Testis (tissue), 5 donors: ENCODE measurements at places on chromosomes 5 and 9. TPM values are rescaled to one million over a fixed set of nuclear protein-coding genes. Genes with fewer than 3 reads are reported as not detected.
A peak's percentile ranks its signal among the peaks of the same experiment; 100 is the strongest.

DNA sequence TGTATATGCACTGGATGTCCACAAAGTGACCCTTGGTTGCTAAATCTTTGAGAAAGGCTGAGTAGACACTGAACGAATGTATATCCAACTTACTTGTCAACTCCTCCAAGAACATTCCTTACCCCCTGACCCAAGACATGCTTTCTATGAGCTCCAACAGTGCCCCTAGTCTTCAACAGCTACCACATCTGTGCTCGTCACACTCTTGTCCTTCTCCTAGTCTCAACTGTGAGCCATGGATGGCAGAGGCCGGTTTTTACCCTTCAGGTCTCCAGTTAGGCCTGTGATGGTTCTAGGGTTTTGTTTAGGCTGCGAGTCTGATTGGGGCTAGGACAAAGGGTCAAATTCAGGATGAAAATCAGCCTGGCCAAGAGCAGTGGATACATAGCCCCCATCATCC, 19.0 kb upstream of the GPX3 start:
- no peaks in the 10 kb centered on the region for H3K36me3 ChIP-seq
- H3K27me3 ChIP-seq: no peaks in the 10 kb centered on the region
- no peak overlapping the region for H3K27ac ChIP-seq
- DNase-seq: no peak
- peaks cover 22% of the 10 kb centered on the region for H3K4me1 ChIP-seq
- H3K4me3 ChIP-seq: no peak overlapping the region

DNA sequence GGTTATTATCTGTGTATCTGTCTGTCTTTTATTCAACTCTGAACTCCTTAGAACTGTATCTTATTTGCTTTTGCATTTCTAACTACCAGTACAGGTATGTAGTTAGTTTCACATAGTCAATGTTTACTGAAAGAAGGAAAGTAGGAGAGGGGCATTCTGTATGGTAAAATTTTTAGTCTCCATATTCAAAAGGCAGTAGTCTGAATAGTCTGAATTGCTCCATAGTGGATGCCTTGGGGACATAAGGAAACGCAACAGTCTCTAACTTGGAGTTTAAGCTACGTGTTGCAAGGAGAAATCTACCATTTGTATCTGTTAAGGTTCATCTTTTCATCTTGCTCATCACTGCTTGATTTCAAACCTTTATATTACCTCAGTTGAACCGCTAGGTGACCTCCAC, 26.2 kb downstream of the RASGRF2 start:
- no peaks in the 10 kb centered on the region for H3K36me3 ChIP-seq
- H3K27ac ChIP-seq: no peak overlapping the region
- H3K4me3 ChIP-seq: no peak overlapping the region
- H3K27me3 ChIP-seq: no peaks in the 10 kb centered on the region
- no peak for DNase-seq

DNA sequence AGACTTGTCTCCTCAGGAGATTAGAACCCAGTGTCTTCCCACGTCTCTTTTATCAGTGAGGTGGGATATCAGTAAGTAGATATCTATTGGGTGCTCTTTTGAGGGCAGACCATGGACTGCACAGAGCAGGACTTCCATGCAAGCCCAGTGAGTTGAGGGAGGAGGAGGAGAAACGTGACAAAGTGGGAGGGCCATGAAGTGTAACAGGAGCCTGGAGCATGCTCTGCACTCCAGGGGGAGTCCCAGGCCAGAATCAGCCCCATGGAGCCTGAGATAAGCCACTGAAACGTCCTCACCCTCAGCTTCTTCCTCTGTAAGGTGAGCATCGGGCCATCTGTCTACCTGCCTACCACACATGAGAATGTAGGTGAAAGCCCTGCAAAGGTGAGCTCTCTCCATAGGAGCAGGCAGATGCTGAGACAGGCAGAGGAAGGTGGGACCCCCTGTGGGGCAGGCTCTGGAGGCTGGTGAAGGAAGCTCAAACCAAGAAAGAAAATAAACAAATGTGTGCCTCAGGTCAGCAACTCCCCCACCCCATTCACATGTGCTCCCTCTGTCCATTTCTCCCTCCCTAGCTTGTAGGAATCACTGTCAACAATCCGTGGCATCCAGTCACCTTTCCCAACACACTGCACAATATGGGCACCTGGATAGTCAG, 87.4 kb downstream of the NRG2 start:
- H3K4me1 ChIP-seq: peaks cover 33% of the 10 kb centered on the region
- DNase-seq: peak; percentile 47
- H3K36me3 ChIP-seq: no peaks in the 10 kb centered on the region
- no peaks in the 10 kb centered on the region for H3K27me3 ChIP-seq
- H3K4me3 ChIP-seq: no peak overlapping the region
- H3K27ac ChIP-seq: no peak overlapping the region

Gene PRDM9
- total RNA-seq: 4.4 TPM

DNA sequence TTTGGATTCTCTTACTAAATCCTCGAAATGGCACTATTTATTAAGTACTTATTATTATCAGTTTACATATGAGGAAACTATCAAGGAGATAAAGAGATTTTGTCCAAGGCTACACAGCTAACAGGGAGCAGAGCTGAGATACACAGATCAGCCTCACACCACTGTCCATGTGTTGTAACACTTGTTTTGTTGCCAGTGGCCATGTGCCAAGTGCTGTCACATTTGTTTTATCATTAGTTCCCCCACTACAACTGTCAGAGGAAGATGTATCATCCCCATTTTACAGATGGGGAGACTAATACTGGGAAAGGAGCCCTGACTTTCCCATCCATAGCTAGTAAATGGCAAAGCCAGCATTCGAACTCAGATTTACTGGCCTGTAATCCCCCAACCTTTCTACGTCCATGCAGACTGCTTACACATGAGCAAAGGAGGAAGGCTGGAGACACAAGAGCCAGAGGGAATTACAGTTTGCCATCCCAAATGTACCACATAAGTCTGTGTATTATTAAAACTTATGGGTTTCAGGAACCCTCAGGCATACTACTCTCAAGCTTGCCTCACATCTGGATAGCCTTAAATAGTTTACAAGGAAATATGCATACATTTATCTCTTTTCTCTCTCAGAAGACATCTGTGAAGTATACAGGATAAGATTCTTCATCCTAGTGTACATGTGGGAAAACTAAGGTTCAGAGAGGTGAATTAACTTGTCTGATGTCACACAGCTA, 25.1 kb downstream of the PAPPA start:
- H3K27me3 ChIP-seq: no peaks in the 10 kb centered on the region
- DNase-seq: no peak
- H3K4me3 ChIP-seq: no peak overlapping the region
- H3K27ac ChIP-seq: no peak overlapping the region

- no peak overlapping the region for H3K4me3 ChIP-seq
- no peaks in the 10 kb centered on the region for H3K27me3 ChIP-seq
- no peak overlapping the region for H3K27ac ChIP-seq
- H3K36me3 ChIP-seq: no peaks in the 10 kb centered on the region
- peak; percentile 60 for DNase-seq
Measured at GRCh38 chr5:96718635-96719077, 56.5 kb downstream of the CAST start.

Gene PIP5KL1
- 10.2 TPM for total RNA-seq

DNA sequence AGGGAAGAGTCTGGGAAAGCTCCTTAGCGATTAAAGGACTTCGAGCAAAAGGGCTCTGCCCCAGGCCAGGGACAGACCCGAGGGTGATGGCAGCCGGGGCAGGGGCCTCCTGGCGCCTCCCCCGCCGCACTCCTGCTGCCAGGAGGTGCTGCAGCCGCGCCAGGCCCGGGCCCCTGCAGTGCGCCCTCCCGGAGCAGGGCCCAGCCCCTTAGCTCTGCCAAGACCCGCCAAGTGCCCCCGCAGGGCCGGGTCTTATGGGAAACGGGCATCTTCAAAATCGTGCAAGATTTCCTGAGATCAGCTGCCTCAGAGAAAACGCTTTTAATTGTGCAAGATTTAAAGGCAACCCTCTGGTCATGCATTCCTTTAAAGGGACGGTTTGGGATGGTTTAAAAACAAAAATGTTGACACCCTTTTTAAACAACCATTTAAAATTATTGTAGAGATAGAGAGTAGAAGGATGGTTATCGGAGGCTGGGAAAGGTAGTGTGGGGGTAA, 52.4 kb downstream of the CDC14B start:
- H3K27me3 ChIP-seq: no peaks in the 10 kb centered on the region
- no peaks in the 10 kb centered on the region for H3K36me3 ChIP-seq
- peak overlapping the region; percentile 79 for H3K4me3 ChIP-seq
- no peak for DNase-seq

Gene SREK1
- total RNA-seq: 139 TPM
